ENCODE measurements at places on chromosomes 3 and 15.

- DNase-seq = no peak
These were observed 71.5 kb upstream of the EIF1B start for GRCh38 chr3:40237889-40238571.

GRCh38 chr3:114709102-114709501 is 415.3 kb downstream of the TIGIT start:
- DNase-seq = no peak

DNA sequence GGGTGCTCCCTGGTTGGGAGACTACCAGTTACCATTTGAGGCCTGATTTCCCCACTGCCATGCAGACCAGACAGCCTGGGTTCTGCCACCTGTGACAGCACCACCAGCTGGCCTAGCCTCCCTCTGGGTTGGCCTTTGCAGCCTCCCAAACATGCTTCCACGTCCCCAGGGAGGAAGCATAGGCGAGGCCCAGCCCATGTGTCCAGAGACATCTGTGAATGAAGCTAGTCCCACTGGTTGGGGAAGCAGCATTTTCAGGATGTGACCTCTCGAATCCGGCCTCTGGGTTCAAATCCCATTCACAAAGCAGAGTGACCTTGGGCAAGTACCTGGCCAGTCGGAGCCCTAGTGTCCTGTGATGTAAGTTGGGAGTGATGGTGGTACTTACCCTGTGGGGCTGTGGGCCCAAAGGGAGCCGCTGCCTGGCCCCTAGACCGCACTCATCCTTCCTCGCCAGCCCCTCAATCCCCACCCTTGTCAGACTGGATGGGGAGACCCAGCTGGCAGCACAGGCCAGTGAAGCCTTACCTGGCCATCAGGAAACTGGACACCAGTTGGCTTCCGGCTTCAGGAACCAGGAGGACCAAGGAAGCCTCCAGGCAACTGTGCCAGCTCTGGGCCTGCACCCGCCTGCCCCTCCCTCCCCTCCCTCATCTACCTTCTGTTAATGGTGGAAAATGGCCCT is 6.0 kb downstream of the KLF15 start:
- no peak for DNase-seq

DNA sequence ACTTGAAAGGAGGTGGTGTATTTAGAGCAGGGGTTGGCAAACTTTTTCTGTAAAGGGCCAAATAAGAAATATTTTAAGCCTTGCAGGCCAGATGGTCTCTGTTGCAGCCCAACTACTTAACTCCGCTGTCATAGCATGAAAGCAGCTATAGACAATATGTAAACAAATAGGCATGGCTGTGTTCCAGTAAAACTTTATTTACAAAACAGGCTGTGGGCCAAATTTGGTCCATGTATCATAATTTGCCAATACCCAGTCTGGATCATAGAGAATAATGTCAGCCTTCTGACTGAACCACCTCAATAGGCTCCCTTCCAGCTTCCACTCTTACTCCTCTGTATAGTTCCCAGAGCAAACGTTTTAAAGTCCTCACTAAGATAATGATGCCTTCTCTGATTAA is 638.8 kb upstream of the CFAP20DC start:
- DNase-seq = no peak

DNA sequence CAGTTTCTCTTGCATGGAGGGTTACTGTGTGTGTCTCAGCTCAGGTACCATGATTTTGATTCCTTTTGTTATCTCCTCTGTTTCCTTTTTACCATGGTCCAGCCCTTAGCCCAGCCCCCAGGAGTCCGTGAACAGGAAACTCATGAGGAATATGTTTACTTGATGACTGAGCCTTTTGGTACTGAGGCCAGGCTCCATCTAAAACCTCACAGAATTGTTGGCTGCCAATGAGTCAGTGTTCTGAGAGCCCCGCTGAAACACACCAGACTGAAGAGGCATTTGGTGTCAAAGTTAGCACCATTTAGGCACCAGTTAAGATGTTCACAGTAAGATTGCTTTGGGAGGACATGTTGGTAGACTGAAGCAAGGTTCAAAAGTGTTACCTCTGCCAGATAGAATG is 80.9 kb downstream of the DGKG start:
- DNase-seq = no peak

- DNase-seq = no peak
These were observed 238.7 kb upstream of the BHLHE40 start for GRCh38 chr3:4740397-4741105.

GRCh38 chr15:29589416-29589815 is 232.9 kb downstream of the TJP1 start:
- DNase-seq = no peak

- no peak for DNase-seq
These were observed 502.5 kb upstream of the NECTIN3 start for GRCh38 chr3:110569073-110569472.

DNA sequence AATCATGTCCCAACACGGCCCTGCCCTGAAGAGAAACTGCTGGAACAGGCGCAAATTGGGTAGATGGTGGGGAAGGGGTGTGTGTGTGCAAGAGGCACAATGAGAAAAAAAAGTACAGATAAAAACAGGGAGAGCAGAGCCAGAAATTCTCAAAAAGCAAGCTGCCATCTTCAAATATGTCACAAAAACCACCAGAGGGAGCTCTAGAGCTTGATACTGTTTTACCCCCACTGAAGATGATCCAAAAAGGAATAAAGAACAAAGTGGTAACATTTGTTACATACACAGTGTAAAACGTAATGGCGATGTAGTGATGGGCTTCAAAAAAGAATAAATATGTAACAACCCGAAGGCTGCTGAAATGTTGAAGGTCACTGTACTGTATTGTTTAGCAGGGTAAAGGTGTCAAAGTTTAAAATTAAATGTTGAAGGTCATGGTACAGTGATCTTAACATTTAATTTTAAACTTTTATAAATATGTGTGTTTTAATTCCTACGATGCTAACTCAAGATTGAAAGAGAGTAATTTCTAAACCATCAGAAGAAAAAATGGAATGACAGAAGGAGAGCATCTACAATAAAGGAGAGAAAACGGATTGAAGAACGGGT is 6.0 kb downstream of the SNRPA1 start:
- no peak for DNase-seq

DNA sequence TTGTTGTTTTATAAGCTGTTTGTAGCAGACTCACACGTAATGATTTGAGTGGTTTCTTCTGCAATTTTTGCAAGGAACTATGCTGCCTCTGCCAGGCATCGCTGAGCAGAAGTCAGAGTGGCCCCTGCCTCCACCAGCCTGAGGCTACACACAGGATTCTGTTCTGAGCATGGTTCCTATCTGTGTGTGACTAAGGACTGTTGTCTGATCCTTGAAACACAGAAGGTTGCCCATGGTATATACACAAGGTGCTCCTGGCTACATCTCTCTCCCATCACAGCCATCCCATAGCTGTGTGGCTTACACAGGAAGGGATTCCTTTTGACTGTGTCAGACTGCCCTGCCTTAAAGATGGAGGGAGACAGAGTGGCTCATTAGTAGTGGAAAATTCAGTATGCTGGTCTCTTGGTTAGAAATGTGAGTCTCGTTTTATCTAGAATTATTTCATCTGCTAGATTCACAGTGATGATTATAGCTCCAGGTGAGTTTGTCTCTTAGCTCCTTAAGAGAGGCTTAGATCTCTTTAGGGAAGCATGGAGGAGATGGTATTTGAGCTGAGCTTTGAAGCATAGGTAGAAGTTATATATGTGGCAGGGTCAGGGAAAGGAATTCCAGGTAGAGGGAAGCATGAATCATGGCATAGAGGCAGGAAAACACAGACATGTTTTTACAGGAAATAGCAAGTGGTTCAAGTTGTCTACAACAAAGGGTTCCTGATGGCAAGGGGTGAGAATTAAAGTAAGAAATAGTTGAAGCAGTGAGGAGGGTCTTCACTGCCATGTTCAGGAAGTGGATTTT is 37.5 kb downstream of the SNAPC5 start:
- no peak for DNase-seq

GRCh38 chr3:39467394-39468107 is at the start of gene MOBP:
MOBP (plus strand) TSS chr3:39467680; CDS start chr3:39502070, 34,390 bp downstream.
- DNase-seq = no peak

- DNase-seq = no peak
These were observed 456.3 kb downstream of the FOXP1 start for GRCh38 chr3:71127052-71127831.

DNA sequence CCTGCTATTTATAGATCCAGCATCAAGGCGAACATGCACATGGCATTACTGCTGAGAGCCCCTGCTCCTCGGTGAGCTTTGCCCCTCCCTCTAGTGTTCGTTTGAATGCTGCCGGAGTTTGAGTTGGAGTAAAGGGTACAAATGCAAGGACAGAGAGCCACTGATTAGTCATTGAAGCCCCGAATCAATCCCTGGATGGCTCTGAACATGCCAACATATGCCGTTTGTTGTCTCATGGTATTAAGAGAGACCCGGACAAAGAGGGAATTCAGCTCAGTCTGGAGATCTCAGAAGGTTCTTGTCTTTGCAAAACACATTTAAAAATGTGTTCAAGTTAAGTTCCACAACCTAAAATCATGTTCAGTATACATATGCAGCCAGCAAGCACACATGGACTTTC is 789.2 kb upstream of the NR2F2 start:
- no peak for DNase-seq

- no peak for DNase-seq
These were observed 53.9 kb downstream of the C3orf38 start for GRCh38 chr3:88203642-88204055.

DNA sequence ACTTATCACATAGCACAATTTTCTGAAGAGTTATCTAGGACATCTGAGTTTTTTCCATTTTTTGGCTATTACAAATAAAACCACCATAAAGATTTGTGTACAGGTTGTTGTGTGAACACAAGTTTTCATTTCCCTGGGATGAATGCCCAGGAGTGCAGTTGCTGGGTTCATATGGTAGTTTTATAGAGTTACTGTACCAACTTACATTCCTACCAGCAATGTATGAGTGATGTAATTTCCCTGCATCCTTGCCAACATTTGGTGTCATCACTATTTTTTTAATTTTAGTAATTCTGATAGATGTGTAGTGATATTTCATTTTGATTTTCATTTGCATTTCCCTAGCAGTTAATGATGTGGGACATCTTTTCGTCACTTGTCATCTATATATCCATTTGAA is 20.5 kb downstream of the FILIP1L start:
- no peak for DNase-seq

- no peak for DNase-seq
These were observed 11.5 kb downstream of the CSK start for GRCh38 chr15:74793135-74794028.

- DNase-seq = no peak
These were observed 43.4 kb downstream of the SNAPC5 start for GRCh38 chr15:66454143-66454542.

- DNase-seq = no peak
These were observed 66.7 kb upstream of the TNIK start for GRCh38 chr3:171526869-171527268.

DNA sequence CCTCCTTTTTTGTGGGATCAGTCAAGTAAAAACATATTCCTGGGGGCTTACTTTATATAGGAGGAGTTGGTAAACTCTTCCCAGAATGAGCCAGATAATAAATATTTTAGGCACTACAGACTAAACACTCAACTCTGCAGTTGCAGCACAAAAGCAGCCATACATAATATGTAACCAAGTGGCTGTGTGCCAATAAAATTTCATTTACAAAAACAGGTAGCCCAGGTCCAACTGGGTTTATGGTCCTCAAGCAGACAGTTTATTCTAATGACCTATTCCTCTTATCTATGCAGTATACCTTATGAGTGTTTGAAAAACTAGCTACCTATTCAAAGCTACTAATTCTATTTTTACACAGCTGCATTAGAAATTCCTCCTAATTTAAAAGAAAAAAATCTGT is 61.8 kb downstream of the FAIM start:
- DNase-seq = no peak

- no peak for DNase-seq
These were observed 328.3 kb downstream of the THSD4 start for GRCh38 chr15:71443538-71443937.

GRCh38 chr15:58070801-58071418 is 5.4 kb upstream of the ALDH1A2 start:
- peak; percentile 33 for DNase-seq

DNA sequence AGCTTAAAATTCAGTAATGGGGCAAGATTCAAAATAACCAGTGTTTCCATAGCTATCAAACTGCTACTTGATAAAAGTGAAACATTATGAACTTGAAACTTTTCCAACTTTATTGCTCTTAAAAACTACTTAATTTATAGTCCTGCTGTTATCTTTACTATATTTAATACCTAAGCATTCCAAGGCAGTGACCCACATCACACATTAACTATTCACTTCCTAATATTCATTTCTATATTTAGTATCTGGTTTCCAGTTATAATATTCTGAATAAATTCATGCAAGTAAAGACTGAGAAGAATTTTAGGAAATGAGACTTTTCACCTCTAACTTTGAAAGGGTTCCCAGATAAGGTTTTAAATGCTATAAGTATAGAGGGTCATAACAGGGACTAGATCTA is 64.9 kb downstream of the UACA start:
- DNase-seq = no peak

- DNase-seq = no peak
These were observed at the start of gene KIF7 for GRCh38 chr15:89654847-89655805. KIF7 (minus strand) TSS chr15:89655467; CDS start chr15:89652930, 2,537 bp downstream.

DNA sequence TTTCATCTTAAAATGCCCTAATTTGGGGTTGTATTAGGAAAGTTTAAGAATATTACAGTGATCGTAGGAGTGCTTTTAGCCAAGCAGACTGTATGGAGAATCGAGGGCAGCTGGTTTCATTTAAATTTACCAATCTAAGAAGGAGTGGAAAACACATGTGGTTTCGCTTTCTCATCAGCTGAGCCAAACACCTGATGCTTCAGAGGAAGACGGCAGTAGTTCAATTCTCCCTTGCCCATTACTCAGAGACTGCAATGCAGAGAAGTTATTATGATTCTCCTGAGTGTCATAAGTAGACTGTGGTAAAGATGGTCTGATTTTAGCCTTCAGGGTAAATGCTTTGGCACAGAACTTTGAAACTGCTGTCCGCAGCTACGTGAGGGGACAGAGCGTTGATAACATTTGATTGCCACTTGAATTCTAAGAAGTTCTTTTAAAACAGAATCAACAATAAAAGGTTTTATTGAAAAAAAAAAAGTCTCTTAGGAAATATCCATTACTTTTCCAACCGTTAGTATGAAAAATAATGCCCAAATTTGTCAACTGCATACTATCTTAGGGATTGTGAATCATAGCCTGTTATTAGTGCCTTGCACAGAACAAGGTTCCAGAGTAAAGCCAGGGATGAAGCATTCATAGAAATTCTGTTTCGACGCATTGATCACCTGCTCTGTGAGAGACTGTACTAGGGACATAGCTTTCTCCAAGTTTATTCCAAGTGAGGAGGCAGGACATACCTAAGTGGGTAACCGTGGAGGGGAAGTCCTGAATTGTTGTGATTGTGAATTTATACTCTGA is 25.6 kb downstream of the LYSMD4 start:
- no peak for DNase-seq

DNA sequence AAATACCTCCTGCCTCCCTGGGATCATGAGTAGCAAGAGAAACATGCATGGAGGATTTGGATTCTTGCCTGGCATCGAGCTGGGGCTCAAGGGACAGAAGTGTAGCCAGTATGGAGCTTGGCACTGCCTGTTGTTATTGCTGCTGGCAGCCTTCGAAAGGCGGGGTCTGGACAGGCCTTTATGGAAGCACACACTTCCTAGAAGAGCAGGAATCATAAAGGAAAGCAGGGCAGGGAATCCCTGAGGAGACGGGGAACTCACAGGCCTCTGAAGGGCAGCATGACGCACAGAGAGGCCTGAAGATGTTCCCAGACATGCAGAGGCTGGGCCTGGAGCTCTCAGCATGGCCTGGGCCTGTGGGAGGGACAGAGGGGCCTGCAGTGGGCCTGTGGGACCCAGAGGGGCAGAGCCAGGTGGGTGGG is 18.6 kb upstream of the SLC41A3 start:
- no peak for DNase-seq

GRCh38 chr3:181700168-181701087 is 11.3 kb upstream of the SOX2 start:
- DNase-seq = no peak

GRCh38 chr3:168618827-168619470 is 523.2 kb upstream of the GOLIM4 start:
- DNase-seq = no peak

All from stimulated activated CD4-positive, alpha-beta T cell treated with anti-CD3 and anti-CD28 coated beads, Interleukin-1b, Interleukin-23, amount 100 ng/mL, for 1 hour (primary cell).